ENCODE measurements at places on chromosomes 5 and 9.

- DNase-seq, result no peak
Observed at GRCh38 chr9:114088571-114089170, 10.4 kb downstream of the KIF12 start.

DNA sequence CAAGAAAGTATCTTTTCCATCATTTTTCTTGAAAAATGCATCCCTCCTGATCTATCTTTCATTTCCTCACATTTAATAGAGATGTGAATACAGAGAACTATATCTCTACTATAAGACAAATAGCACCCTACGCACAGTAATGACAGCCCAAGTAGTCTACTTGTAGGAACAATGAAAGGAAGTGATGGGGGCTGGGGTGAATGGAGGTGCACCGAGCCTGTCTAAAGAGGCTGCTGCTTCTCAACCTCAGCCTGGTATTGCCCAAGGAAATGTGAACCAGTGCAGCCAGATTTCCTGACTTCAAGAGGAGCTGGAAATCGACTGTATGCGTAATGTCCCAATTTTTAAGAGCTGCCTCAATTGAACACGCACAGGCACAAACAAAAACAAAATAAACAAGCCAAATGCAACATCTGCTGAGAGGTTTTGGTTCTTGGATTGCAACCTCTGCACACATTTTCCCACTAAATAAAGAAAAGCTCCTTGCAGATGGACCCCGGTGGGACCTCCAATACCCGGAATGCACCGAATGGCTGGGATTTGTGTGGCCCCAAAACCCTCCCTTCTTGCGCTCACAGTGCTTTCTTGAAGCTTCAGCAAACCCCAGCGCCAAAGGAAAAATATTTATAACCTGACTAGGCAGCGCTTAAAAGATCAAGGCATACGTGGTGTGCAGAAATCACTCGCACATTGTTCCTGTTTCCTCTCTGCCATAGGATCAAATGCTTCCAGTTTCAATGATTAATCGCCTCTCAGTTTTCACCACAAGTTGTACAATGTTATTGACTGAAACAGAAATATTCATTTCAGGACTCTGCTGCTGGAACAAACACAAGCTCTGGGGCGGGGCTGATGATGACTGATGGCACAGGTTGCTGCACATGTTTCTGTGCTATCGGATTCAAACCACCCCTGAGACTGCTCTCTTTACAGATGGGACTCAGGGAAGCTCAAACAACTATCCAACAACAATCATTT, 68.3 kb downstream of the KCNIP1 start:
- no peak for DNase-seq

DNA sequence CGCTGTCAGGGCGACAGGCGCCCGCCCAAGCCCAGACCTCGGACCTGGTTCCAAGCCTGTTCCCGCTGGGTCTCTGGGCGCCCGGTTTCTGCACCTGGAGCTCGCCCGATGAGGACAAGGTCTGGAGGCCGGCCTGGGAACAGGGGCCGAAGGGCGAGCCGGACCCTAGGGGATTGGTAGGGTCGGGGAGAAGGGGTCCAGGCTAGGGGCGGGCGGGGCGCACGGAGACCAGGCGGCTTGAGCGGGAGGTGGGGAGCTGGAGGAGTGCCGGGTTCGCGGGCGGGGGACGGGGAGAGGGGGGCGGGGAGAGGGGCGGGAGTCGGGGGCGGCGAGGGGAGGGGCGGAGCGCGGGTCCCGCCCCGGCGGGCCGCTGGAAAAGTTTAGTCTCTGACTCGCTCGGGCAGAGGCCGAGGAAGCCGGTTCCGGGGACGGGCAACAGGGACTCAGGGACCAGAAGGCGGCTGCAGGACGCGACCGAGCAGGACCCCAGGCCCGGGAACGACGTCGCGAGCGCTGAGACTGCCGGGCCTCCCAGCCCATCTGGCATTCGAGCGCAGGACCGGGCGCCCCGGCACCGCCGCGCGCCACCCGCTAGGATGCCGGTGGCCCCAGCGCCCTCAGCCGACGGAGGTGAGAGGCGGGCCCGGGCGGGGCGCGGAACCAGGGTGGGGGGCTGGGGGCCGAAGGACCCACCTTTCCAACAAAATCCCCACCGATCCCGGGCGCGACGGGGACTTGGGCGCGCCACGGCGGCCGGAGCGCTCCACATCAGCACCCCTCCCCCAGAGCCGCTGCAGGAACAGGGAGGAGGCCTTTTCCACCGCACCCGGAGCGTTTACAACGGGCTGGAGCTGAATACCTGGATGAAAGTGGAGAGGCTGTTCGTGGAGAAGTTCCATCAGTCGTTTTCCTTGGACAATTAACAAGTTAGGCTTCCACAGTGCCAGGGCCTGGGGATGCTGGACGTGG, at the start of gene S1PR3:
Gene S1PR3 (plus strand): TSS at position 403 of the 969 bp plus-strand sequence. CDS start 9,733 bp downstream, outside the sequence.
- DNase-seq, result no peak

GRCh38 chr5:14006823-14007520, 62.5 kb upstream of the DNAH5 start:
- DNase-seq, result no peak

DNA sequence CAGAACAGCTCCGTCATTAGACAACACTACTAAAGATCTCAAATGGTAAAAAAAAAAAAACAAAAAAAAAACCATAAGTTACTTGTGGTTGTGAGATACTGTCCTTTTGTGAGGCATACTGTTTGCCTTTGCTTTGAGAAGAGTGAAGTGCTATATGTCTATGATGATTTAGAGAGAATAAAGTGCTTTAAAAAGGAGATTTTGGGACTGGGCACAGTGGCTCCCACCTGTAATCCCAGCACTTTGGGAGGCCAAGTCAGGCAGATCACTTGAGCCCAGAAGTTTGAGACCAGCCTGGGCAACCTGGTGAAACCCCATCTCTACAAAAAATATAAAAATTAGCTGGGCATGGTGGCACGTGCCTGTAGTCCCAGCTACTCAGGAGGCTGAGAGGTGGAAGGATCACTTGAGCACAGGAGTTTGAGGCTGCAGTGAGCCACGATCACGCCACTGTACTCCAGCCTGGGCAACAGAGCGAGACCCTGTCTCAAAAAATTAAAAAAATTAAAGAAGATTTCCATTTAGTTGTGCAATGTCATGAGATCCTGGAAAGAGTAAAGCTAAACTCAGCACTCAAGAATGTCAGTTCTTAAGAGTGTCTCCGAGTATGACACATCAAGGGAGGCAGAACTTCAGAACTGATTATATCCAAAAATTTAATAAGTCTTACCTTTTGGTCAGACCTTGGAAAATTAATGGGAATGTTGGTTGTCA, 87.3 kb downstream of the PRDM6 start:
- DNase-seq, result no peak

- peak; percentile 57 for DNase-seq
Observed at GRCh38 chr9:134434894-134435506, 108.7 kb downstream of the RXRA start.

DNA sequence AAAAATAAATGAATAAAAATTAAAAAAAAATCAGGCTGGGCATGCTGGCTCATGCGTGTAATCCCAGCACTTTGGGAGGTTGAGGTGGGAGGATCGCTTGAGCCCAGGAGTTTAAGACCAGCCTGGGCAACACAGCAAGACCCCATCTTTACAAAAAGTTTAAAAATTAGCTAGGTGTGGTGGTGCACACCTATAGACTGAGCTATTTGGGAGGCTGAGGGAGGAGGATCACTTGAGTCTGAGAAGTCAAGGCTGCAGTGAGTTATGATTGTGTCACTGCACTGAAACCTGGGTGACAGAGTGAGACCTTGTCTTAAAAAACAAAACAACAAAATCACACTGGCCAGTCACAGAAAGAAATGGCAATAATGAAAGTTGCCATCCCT, 3.4 kb upstream of the CNTRL start:
- no peak for DNase-seq

- no peak for DNase-seq
Observed at GRCh38 chr5:1883925-1884677, 1.4 kb upstream of the IRX4 start.
